ENCODE measurements at places on chromosomes 7 and 10.

GRCh38 chr10:7813481-7813880 lies 4.8 kb upstream of the TAF3 start:
- no peak for DNase-seq

- no peak for DNase-seq
These were observed 177.0 kb downstream of the PRKAG2 start for GRCh38 chr7:151699928-151700319.

- DNase-seq: no peak
These were observed 137.1 kb downstream of the KAT6B start for GRCh38 chr10:74963549-74963948.

DNA sequence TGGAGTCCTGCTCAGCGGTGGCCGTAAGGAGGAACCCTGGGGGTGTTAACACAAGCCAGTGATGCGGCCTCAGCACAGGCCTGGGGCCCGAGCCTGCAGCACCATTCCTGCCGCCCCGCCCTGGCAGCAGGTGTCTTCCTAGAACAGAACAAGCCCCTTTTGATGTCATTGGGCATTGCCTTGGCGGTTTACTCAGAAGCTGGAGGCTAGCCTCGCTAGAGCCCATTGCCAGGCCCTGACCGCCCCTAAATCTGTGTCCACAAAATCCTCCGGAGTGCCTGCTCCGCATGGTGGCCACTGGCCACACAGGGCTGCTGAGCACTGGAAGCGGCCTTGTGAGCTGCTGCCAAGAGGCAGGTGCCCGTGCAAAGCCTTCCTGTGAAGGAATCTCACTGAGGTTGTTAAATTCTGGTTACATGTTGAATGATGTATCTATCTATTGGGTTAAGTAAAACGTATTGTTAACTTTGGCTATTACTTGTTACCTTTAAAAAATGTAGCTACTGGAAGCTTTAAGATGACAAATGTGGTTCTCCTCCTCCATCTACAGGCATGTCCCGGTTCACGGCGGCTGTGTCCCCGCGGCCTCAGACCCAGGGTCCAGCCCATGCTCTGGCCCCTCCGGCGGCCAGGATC lies 1.2 kb upstream of the INPP5A start:
- DNase-seq: no peak

GRCh38 chr7:22116451-22117030 lies 170.8 kb upstream of the CDCA7L start:
- no peak for DNase-seq

DNA sequence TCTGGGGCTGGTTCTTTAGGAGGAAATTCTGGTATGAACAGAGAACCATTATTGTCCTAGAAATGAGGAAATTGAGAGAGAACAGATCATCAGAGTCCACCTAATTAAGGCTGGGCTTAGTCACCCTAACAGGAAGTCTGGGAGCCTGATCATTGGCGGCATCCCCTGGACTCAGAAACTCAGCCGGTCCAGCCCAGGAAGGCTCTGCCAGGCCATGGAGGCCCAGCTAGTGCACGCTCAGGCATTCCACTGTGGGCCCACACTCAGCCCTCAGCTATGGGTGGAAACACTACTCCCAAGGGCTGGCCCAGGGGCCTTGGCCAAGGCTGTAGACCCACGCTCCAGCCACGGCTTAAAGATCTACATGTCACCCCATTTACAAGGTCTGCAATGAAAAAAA lies 109.2 kb downstream of the PTPN20 start:
- no peak for DNase-seq

DNA sequence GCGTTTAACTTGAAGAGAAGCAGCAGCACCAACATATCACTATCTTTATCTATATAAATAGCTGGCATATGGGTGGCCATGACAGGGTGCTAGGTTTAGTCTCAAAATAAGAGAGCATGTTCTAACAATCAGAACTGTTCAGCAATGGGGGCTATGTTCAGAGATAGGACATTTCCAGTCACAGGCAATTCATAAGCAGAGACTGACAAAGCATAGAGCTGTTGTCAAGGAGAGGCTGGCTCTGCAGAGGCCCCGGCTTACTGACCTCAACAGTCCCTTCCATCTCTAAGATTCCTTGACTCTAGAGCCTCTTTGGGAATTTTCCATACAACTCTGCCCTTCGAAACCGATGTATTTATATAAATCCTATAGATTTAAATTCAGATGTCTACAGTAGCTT lies 17.2 kb downstream of the ANK3 start:
- DNase-seq: no peak

GRCh38 chr7:467393-467828 lies 52.2 kb downstream of the PDGFA start:
- no peak for DNase-seq

DNA sequence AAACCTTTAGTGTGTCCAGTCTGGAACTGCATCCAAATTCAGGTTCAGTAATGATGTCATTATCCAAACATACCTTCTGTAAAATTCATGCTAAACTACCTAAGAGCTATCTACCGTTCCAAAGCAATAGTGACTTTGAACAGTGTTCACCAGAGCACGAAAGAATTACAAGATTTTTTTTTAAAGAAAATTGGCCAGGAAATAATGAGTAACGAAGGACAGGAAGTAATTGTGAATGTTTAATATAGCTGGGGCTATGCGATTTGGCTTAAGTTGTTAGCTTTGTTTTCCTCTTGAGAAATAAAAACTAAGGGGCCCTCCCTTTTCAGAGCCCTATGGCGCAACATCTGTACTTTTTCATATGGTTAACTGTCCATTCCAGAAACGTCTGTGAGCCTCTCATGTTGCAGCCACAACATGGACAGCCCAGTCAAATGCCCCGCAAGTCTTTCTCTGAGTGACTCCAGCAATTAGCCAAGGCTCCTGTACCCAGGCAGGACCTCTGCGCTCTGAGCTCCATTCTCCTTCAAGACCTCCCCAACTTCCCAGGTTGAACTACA lies 694 bp upstream of the FAS start:
- DNase-seq: no peak

- no peak for DNase-seq
These were observed 361.0 kb downstream of the FRMD4A start for GRCh38 chr10:13969792-13970140.

DNA sequence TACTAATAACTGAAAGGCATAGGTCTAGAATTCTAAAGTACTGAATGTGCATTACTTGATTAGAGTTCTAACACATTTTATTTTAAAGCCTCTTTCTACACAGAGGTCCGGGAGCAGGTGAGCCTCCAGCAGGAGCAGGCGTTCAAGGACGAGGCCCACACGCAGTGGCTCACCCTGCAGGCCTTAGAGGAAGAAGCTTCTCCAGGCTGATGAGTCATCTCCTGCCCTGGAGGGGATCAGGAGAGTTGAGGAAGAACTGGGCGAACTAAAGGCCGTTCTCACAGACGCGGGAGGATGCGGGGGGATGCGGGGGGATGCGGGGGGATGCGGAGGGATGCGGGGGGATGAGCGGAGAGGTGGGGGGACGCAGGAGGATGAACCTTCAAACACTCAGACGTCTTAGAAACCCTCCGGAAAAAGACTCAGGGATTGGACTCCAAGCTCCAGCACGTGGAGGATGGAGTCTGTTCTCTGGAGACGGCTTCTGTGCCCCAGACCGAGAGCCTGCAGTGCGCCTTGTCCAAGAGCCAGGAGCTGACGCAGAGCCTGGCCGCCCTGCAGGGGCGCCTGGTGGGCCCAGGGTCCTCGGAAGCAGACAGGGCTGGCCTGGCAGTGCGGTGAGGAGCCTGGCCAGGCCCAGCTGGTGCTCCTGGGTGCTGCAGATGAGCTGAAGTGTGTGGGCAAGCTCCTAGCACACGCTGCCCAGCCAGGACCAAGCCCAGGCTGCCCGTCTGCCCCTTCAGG lies 433.7 kb upstream of the TPK1 start:
- no peak for DNase-seq

GRCh38 chr7:82810558-82811259 lies 352.0 kb downstream of the PCLO start:
- DNase-seq: no peak

DNA sequence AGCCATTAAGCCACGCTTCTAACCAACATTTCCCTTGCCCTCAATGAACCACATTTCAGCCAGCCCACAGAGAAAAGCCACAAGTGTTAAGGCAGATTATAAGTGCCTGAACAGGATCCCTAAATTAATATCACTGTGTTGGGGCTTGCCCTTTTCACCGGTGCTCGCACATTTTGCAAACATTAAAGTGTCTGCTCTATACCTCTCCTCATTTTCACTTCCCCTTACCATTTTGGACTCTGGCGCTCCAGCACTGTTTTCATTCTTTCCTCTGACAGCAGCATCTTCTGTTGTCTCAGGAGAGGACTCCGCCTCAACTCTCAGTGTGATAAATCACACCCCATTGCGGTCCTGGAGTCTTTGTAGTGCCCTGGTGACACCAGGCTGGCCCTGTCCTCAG lies 274.2 kb downstream of the BAMBI start:
- DNase-seq: no peak

DNA sequence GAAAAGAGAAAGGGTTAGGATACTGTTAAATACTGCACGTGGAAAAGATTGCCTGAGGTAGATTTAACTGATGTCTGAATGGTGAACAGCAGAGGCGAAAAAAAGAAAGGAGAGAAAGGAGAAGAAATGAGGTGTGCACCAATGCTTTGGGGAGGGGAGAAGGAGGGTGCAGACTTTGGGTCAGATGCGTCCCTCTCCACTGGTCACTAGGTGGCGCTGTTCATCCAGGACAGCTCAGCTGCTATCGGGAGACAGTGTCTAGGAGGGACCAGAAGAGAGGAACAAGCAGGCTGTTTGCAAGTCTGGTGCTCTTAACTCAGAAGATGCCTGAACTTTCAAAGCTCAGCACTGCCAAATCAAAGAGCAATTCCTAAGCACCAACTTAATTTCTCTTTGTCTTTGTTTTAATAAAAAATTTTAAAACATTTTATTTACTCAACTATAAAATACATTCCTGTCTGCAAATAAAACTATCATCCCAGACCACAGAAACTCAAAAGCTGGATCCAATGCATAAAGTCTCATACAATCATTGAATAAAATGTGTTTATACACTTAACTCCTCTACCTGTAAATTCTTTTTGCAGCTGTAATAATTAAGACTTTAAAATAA lies 83.9 kb upstream of the PDLIM1 start:
- DNase-seq: no peak

- no peak for DNase-seq
These were observed 19.6 kb downstream of the GRID1 start for GRCh38 chr10:86346799-86347665.

DNA sequence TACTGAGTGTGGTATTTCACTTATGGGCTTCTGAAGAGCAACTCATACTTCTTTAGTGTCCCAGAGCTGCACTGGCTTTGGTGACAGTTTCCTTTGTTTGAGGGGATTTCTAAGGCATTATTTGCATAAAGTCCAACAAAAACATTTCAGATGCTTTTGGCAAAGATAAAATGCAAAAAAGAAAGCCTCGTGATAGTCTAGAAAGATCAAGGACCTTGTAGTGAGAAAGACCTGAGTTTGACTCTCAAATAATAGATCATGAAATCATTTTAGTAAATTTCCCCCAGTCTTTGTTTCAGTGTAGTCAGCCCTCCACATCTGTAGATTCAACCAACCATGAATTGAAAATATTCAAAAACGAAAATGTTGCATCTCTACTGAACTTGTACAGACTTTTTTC lies 107.4 kb downstream of the EEPD1 start:
- no peak for DNase-seq

DNA sequence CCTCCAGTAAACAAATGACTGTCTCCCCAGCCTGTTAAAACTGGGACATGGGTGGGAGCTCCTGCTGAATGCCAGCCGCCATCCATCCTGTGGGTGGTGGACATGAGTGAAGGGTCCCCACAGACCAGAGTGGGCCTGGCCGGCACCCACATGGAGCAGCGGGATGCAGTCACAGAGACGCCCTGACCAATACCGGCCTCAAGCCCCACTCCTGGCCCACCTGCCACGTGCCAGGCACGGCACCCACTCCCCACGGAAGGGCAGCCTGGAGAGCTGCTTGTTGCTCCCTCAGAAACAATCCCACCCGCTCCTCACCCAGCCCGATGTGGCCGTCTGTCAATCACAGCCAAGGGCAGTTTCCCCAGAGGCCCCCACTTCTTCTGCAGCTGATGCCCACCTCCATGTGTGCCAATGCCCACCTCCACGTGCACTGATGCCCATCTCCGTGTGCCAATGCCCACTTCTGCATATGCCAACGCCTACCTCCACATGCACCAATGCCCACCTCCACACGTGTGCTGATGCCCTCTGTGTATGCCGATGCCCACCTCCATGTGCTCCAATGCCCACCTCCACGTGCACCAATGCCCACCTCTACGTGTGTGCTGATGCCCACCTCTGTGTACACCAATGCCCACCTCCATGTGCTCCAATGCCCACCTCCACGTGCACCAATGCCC lies 42.8 kb upstream of the DNAAF5 start:
- no peak for DNase-seq

- no peak for DNase-seq
These were observed 213.0 kb downstream of the ABCA13 start for GRCh38 chr7:48384180-48384752.

DNA sequence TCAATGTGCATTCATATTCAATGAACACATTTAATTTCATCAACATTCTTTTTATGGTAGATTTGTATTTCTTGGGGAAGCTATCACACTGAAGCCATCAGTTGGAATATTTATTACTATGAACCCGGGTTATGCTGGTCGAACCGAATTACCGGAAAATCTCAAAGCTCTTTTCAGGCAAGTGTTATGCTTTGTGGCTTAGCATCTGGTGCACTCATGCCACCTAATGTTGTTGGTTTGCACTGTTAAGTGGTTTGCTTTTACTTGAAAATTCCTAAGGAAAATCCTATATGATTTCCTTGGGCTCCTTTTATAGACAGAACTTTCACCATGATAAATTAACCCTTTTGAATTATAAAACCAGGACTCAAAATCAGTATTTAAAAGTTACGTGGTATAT lies 147.9 kb downstream of the DNAH11 start:
- DNase-seq: no peak

- DNase-seq: no peak
These were observed 205.8 kb upstream of the FRMD4A start for GRCh38 chr10:14536241-14537213.

DNA sequence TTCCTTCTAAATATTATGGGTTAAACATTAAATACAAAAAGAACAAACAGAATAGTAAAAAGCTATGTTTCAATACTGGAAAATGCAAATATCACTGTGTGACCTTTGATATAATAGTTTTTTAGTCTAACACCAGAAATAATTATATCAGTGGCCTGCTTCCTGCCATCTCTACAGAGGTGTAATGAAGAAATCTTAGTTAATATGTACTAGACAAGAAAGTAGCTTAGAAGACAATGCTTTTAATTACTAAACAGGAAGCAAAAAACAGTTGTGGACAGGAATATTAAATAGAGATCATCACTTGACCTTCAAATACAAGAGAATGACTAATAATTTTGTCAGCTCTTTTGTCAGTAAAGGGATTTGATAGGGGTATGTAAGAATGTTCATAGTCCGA lies 47.4 kb upstream of the LRRN3 start:
- no peak for DNase-seq

- no peak for DNase-seq
These were observed 46.2 kb downstream of the JAKMIP3 start for GRCh38 chr10:132111871-132112341.

GRCh38 chr7:151537818-151538561 lies 18.3 kb upstream of the RHEB start:
- DNase-seq: no peak

GRCh38 chr10:35821339-35821911 lies 179.3 kb upstream of the FZD8 start:
- no peak for DNase-seq

Data from SIG-M5 (cell line).